ENCODE measurements at places on chromosomes 6 and 20.
A peak's percentile ranks its signal among the peaks of the same experiment; 100 is the strongest.

- DNase-seq: no peak
Observed at GRCh38 chr6:117550618-117551242, 51.6 kb downstream of the GOPC start.

- no peak for DNase-seq
Observed at GRCh38 chr6:137829641-137830083, 37.4 kb upstream of the TNFAIP3 start.

GRCh38 chr6:130377371-130377770 lies 11.6 kb downstream of the TMEM200A start:
- DNase-seq: no peak

- no peak for DNase-seq
Observed at GRCh38 chr6:79468116-79468515, 69.1 kb downstream of the LCA5 start.

- DNase-seq: peak; percentile 39
Observed at GRCh38 chr6:113857556-113858479, 673 bp downstream of the MARCKS start.

- no peak for DNase-seq
Observed at GRCh38 chr6:31007694-31008093, 2.6 kb upstream of the MUC22 start.

DNA sequence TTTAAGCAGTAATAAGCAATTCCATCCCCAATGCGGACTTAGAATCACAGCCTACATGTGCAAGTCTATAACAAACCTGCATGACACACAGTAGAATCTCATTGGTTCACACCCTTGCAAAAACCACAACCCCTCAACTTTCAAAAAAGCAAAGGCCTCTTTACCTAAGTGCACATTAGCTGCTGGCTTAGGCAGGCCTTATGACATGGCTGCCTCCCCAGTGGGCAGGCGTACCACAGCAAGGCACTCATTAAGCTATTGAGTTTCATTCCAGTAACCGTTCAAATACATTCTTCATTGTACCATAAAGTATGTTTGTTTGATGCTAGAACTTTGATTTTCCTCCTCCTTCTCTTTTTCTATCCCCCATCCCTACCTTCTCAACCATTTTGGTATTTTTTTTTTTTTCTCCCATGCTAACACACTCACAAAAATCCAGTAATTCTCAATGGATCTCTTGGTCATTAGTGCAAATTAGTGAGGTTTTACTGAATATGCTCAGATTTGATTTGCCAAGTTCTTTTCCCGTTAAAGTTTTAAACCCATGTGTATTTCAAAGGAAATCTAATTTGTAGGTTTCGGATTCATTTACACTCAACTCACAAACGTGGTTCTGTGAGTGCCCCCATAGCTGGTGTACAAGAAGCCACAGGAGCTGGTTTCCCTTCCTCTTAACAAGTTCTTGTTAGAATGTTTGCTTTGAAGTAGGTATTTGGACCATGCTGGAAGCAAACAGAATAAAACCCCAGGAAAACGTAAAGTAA lies 460.4 kb upstream of the RUNX2 start:
- DNase-seq: no peak

DNA sequence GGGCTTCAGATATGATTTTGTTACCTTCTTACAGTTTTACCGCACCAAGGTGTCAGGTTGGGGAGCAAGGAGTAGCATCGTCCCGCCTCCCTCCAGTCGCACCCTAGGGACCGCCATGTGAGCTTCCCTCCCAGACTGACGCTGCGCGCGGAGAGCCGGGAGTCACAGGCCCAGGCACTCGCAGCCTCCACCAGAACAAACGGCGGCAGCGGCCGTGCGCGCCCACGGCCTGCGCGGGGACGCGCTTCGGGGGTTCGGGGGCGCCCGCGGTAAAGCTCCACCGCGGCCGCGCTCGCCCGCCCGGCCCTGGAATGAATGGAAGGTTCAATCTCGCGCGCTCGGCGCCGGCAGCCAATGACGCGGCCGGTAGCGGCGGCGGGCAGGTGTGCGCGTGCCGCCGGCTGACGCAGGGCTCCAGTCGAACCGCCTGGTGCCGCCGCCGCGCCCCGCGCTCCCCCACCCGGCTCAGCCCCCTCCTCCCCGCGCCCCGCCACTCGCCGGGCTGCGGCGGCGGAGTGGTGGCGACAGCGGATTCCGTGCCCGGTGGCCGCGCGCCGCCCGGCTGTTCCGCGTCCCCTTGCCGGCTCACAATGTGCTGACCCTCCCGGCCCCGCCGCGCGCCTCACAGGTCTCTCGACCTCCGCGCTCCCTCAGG lies 16.5 kb upstream of the LIN28B start:
- no peak for DNase-seq

DNA sequence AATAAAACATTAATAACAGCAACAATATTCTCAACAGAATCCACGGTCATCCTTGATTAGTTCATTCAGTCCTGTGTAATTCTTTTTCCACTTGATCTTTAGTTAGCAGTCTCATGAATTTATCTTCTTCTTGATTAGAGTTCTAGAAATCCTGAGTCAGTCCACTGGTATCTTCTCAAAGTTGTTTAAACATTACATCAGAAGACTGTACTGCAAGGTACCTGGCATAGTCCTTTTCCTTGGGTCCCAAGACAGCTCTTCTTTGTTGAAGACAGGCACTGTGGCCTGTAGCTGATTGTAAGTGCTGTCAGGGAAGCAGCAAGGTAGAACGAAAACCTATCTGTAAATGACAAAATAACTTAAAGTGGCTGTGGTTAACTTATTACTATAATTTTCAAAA lies 11.8 kb downstream of the MAP3K4 start:
- no peak for DNase-seq

GRCh38 chr20:47875297-47876025 lies 90.2 kb upstream of the SULF2 start:
- DNase-seq: no peak

GRCh38 chr6:16060039-16060438 lies 68.8 kb upstream of the MYLIP start:
- no peak for DNase-seq

GRCh38 chr6:144415835-144416237 lies 130.7 kb downstream of the UTRN start:
- no peak for DNase-seq

GRCh38 chr6:104887350-104887749 lies 27.6 kb upstream of the HACE1 start:
- no peak for DNase-seq

GRCh38 chr6:164014346-164015087 lies 600.0 kb downstream of the QKI start:
- no peak for DNase-seq

- no peak for DNase-seq
Observed at GRCh38 chr6:133814797-133815196, 74.1 kb upstream of the TCF21 start.

DNA sequence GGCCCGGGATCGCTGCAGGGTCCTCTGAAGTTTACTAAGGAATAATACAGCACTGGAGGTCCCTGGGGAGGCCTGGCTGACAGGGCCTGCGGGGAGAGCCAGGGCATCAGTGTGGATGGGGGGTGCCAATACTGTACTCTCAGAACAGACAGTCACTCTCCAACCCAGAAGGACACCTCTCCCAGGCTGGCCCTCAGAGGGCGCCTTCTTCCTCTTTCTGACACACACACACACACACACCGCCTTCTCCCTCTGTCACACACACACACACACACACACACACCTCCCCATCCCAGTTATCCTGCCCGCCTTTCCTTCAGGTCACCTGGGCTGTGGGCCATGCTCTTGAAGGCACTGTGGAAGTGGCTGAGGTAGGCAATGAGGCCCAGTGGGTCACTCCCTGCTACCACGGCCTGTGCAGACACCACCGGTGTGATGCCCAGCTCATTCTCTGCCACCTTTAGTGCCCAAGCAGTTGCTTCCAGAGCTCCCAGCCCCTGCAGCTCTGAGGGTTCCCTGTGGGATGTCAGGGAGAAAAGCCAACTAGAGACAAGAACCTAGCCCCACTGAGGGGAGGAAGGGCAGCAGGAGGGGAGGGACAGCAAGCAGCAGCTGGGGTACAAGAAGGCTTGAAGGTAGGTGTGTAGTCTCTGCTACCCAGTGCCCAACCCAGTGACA lies 7.5 kb downstream of the SMPD2 start:
- DNase-seq: peak; percentile 12

DNA sequence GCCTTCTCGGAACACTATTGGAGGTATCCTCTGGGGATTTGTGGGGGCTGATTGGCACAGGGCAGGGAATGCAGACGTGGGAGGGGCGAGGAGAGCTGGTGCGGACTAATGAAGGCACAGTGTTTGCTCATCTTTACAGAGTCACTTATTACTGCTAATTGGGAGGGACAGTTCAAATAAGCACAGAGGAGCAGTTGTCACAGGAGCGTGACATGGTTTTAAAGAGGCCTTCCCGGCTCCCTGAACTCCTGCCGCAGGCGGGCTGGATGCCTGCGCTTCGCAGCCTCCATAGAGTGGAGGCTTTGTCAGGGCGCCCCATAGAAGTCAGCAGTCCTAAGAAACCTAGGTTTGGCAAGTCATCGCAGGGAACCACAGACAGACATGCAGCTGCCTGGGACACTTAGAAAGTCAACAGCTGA lies 149.6 kb downstream of the LINC00237 start:
- no peak for DNase-seq

- no peak for DNase-seq
Observed at GRCh38 chr6:42970871-42971612, 7.9 kb downstream of the PEX6 start.

DNA sequence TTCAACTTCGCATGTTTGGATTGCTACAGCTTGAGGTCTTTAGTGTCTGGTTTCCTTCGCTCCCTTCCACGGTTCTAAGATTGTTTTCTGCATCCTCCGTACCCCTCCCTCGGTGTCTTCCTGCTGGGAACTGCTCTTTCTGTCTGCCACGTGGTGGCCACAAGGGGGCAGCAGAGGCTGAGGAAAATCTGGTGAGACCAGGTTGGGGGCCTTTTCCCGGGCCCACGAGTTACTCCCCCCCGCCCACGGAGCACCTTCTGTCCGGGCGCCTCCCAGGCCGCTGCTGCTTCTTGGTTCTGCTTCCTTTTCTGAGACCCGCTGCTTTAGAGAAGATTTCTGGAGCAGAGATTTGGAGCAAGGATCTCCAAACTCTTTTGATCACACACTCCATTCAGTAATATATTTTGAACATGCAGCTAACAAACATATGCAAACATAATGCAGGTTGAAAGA lies 21.1 kb upstream of the NOTCH4 start:
- peak; percentile 73 for DNase-seq

GRCh38 chr6:167832497-167833395 lies 6.0 kb downstream of the AFDN start:
- DNase-seq: no peak

DNA sequence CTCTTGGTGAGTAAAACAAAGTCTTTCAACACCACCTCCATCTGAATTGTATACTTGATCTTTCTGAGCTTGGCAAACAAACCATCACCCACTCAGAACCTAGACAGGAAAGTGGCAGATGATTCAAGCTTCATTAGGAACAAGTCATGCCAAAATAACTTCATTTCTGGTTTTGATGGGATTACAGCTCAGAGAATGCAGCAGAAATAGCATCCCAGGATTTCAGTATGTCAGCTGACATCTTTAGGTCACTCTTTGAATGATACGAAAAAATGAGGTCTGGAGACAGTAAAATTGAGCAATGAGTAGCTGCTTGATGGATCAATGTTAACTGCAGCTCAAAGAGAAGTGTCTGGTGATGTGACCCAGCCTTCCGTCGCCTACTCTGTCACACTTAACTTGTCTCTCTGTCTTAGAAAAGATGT lies 92.4 kb downstream of the GJA10 start:
- DNase-seq: no peak

DNA sequence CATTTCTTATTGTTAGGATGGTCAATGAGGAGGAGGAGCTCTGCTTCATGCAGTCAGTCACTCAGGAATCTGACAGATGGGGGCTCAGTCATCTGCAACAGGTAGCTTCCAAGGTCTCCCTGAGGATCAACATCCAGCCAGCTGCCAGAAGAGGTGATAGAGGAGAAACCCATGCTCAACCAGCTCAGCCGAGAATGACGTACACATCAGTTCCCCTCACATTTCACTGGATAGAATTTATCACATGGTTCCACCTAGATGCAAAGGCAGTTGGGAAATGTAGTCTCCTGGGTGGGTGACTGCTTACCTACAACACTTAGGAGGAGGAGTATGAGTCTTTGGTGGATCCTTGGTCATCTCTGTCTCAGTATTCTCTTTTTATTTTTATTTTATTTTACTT lies 144.5 kb downstream of the CEBPB start:
- DNase-seq: peak; percentile 46

GRCh38 chr6:2615251-2615650 lies 135.5 kb downstream of the MYLK4 start:
- DNase-seq: no peak

GRCh38 chr6:64266351-64266821 lies 630.8 kb downstream of the PHF3 start:
- no peak for DNase-seq

GRCh38 chr6:130600880-130601341 lies 226.3 kb upstream of the SMLR1 start:
- DNase-seq: no peak

- no peak for DNase-seq
Observed at GRCh38 chr6:107634324-107635056, 144.6 kb downstream of the SOBP start.

- DNase-seq: no peak
Observed at GRCh38 chr20:61761453-61762166, 304.1 kb downstream of the TAF4 start.

DNA sequence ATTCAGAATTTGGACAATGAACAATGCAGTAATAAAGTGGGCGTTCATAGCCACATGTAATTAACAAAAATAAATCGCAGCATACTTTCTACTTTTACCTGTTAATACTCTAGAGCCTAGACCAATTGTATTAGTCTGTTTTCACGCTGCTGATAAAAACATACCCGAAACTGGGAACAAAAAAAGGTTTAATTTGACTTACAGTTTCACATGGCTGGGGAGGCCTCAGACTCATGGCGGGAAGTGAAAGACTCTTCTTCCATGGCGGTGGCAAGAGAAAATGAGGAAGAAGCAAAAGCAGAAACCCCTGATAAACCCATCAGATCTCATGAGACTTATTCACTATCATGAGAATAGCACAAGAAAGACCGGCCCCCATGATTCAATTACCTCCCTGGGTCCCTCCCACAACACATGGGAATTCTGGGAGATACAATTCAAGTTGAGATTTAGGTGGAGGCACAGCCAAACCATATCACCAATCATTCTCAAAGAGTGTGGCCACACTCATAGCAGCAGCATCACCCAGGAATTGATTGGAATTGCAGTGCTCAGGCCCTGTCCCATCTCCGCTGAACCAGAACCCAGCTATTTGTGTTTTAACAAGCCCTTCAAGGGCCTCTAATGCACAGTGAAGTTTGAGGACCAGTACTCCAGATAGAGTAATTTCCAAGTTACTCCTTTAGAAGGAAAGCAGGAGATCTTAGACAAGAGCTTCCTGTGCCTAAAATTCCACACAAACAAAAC lies 650.0 kb downstream of the KIF16B start:
- DNase-seq: no peak

Data from lower leg skin (tissue), 4 donors.